Hematopoietic multipotent progenitor cell treated with erythropoietin and hydrocortisone succinate and interleukin-3 and kit ligand, for 4 days (in vitro differentiated cells): ENCODE measurements at places on chromosomes 6 and 20.

- DNase-seq, result no peak
Measured at GRCh38 chr6:139194740-139195139, 59.9 kb downstream of the HECA start.

DNA sequence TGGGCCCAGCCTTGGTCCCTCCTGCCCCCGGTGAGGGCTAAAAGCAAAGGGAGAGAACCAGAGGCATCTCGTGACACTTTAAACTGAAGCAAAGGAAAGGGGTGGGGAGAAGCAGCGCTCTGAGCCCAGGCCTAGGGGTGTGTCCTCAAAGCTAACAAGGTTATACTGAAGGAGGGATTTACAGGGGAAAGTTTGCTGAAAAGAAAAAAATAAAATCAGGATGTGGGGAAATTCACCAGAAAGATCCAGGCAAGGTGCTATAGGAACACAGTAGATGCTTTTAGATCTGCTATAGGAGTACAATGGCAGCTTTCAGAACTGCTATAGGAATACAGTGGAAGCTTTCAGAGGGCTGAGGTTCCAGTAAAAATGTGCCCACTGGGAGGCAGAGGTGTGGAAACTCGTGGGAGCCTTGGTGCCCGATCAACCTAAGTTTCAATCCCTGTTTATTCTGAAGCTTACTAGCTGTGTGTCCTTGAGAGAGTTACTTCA, at the start of gene COL9A1:
Gene COL9A1, minus strand, starts transcription at position 51 of the 492 bp plus-strand sequence. CDS start 160 bp downstream, outside the sequence.
- no peak for DNase-seq

- no peak for DNase-seq
Measured at GRCh38 chr6:156839129-156839528, 62.0 kb downstream of the ARID1B start.

DNA sequence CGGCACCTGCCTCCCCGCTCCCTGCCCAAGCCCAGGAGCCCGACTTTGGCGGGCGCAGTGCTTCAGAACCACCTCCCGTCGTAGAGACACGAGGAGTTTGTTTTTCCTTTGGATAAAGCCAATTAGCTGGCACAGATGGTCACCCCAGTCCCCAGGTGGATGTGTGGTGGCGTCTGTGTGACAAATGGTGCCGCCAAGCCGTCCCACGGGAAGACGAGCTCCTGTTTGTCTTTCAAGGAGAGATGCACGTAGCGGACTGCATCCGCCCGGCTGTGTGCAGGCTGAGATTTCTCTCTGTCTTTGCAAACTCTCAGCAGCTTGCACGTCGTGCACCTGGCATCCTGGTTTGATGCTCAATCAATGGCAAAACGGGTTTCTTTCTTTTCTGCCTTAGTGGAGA, 16.1 kb upstream of the MRGBP start:
- no peak for DNase-seq

GRCh38 chr6:132504757-132505156, 8.2 kb downstream of the STX7 start:
- no peak for DNase-seq

DNA sequence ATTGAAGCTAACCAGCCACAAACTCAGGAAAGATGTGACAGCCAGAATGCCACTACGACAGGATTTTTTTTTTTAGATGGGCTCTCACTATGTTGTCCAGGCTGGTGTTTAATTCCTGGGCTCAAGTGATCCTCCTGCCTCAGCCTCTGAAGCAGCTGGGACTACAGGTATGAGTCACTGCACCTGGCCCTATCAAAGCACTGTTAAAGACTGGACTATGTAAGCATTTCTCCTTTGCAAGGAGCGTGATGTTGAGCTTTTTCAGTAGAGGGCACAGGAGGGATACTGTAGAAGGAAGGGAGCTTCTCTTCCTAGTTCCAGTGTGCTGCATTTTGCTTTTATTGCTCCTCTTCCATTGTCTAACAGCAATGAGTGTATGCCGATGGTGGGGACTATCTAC, 35.8 kb downstream of the ZBTB9 start:
- DNase-seq, result peak; percentile 44
